ENCODE measurements at places on chromosomes 3 and 15. TPM values are rescaled to one million over a fixed set of nuclear protein-coding genes. Genes with fewer than 3 reads are reported as not detected.

GRCh38 chr3:39750712-39751111 is 58.7 kb upstream of the MYRIP start:
- no peak for DNase-seq

DNA sequence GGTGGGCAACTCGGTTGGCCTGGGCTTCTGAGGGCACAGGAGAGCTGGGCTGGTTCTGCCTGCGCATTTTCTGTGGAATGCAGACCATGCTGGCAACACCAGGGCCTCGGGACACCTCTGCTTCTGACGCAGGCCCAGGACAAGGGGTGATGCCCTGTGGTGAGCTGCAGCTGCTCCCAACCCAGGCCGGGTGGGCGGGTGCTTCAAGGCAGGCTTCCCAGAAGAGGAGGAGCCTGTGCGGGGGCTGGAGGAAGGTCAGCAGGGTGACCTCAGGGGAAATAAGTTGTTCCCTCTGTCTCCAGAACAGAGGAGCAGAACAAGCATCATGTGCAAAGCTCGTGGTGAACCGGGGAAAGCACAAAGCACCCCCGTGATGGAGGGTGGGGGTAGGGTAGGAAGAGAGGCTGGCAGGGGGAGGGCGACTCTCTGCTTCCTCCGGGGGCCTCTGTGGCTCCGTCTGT is 11.0 kb upstream of the PLXNA1 start:
- peak; percentile 90 for DNase-seq

DNA sequence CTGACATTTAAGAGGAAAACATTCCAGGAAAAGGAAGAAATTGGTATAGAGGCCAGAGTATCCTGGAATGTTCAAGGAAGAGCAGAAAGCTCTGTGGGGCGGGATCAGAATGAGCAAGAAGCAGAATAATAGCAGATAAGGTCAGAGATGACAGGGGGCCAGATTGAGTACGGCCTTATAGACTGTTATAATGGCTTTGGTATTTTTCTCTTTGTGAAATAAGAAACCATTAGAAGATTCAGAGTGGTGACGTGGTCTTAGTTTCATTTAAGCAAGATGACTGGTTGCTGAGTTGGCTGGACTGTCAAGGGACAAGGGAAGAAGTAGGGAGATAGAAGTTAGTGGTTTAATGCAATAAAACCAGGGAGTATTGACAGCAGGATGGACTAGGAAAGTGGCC is 218.3 kb upstream of the SOX2 start:
- DNase-seq = no peak

DNA sequence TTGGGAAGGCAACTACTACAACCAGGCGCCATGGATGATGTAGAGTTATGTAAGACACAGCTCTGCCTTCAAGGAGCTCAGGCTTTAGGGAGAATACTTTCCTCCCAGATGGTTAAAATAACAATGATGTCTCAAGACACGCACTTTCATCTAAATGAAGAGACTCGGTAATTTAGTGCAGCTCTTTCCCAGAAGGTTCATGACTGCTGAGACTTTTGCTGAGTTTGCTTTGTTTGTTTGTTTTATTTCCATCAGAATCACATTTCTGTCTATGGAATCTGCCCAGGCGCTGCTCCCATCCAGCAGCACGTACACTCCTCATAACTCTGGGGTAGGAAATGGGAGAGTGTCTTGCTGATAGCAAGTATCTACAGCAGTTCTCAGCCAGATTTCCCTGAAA is 33.9 kb upstream of the MEX3B start:
- no peak for DNase-seq

DNA sequence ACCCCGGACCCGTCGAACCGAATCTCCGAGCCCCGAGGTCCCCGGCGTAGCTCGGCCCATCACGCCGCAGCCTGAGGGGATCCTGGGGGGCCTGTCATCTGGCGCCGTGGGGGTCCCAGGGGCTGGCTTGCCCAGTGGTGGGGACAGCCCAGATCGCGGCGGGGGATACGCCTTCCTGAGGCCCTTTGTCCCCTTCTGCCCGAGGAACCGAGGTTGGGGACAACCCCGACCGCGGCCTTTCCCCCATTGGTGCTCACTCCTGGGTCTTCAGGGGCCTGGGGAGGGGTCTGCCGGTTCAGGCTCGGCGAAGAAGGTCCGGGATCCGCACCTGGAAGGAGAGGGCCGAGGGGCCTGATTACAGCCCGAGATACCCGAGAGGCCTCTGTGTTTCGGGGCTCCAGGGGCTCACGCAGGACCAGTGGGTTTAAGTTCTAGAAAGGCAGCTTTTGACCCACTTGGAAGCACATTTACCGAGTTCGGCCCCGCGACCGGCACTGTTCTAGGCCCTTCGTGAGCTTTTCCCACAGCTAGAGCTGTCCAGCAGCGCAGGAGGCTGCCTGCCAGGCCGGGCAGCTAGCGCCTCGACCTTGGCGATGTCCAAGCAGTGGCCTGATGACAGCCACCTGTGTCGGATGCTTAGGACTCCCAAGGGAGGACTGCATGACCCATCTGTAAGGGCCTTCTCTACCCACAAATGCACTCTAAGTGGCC is 504 bp downstream of the ABHD2 start:
- DNase-seq = peak; percentile 68

- no peak for DNase-seq
Observed at GRCh38 chr3:181906338-181906737, 194.6 kb downstream of the SOX2 start.

DNA sequence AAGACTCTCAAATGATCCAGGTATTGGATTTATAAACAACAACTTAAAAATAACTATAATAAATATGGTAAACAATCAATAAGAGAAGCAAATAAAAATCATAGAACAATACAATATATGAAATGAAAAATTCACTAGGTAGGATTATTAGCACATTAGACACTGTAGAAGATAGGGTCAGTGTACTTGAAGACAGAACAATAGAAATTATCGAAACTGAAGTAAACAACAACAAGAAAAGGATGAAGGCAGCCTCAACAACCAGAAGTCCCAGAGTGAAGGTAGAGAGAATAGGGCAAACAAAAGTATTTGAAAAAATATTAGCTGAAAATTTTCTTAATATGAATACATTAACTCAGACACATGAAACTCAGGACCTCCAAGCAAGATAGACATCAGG is 11.9 kb downstream of the IQCB1 start:
- DNase-seq = no peak

DNA sequence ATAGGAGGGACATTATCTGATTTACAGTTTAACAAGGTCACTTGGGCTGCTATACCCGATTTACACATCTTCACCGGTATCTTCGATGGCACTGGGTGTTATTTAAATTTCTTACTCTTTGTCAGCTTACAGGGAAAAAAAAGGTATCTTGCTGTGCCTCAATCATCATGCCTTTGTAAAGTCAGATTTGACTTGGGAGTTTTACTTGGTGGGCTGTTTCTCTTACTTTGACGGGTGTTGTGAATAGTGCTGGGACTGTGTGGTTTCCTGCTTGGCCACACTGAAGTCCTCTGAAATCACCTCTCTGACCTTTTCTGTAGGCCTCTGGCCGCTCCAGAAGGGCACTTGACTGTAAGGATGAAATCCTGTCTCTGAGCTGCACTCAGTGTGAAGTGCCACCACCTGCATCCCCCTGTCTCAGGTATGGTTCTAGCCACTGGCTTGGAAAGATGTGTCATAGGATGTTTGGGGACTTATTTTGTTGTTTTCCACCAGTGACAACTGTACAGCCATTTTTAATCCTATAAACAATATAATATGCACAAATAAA is 3.1 kb upstream of the SLC24A1 start:
- no peak for DNase-seq

DNA sequence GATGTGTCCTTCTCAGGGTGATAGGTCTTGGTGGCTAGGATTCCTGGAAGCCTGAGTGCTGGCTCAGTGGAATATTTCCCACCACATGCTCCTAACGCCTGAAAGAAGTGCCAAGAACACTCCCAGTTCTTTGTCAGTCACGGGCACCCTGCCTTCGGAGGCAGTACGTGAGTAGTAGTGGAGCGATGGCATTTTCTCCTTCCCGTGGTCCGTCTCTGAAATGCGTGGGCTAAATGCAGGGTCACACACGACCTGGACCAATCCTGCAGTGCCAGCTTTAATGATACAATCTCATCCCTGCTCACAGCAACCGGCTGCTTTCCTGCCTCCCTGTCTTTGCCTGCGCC is 14.5 kb downstream of the H1-8 start:
- no peak for DNase-seq

- DNase-seq = no peak
Observed at GRCh38 chr3:179474480-179474879, 23.2 kb upstream of the GNB4 start.

DNA sequence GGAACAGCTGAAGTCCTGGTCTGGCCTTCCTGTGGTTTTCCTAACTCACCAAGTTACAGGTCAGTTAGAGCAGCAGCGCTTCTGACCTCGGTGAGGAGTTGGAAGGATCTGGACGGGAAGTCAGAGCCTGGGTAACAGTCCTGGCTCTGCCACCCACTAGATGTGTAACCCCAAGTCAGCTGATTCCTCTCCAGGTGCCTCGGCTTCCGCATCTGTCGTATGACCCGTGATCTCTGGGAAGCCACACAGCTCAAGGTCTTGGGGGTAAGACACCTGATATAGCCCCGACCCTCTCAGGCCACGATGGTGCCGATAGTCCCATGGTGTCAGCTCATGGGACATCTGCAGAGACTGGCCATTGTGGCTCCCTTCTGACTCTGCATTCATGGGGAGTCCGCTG is 8.3 kb upstream of the PIGZ start:
- DNase-seq = no peak

GRCh38 chr3:126213379-126214028 is 33.1 kb upstream of the ALDH1L1 start:
- DNase-seq = no peak

DNA sequence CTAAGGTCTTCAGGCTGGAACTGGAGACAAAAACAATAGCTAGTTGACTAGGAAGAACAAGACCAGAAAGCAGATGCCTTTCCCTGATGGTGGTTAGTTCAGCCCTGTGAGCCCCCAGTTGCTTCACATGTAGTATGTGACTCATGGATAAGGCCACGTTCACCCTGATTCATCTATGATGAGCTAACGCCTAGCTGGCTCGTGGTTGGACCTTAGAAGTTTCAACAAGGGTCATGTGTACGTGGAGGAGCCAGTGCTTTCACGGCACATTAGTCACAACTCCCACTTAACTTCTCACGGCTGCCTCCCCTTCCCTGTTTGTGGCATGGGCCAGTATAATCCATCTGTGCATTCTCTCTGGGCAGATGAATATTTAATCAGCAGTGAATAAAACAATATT is 20.6 kb downstream of the COL8A1 start:
- DNase-seq = no peak

DNA sequence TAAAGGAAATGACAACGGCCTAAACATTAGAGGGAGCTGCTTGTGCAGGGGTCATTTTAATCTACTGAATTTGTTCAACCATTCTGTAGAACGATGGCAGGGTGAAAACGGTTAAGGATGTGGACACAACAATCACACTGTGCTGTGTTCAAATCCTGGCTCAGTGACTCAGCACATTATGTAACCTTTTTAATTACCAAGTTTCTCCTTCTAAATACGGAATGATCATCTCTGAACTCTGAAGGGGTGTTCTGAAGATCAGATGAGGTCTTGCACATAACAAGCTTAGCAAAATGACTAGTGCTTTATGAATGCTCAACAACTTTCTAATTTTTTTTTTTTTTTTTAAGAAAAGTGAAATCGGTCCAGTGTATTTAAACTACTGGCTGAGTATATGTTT is 592.8 kb downstream of the FOXP1 start:
- DNase-seq = no peak

RBP2 gene
- total RNA-seq = not detected

CSPG5 gene
- total RNA-seq = 0.67 TPM

GPR62 gene
- 0.13 TPM for total RNA-seq

FAM43A gene
- total RNA-seq = 39.9 TPM

PIERCE2 gene
- total RNA-seq = 0.85 TPM

ITGA11 gene
- 10.3 TPM for total RNA-seq

CSPG4 gene
- 57.5 TPM for total RNA-seq
